ENCODE measurements at places on chromosomes 7 and 10.

GRCh38 chr7:36887969-36888368 lies 163.7 kb upstream of the AOAH start:
- DNase-seq: no peak

DNA sequence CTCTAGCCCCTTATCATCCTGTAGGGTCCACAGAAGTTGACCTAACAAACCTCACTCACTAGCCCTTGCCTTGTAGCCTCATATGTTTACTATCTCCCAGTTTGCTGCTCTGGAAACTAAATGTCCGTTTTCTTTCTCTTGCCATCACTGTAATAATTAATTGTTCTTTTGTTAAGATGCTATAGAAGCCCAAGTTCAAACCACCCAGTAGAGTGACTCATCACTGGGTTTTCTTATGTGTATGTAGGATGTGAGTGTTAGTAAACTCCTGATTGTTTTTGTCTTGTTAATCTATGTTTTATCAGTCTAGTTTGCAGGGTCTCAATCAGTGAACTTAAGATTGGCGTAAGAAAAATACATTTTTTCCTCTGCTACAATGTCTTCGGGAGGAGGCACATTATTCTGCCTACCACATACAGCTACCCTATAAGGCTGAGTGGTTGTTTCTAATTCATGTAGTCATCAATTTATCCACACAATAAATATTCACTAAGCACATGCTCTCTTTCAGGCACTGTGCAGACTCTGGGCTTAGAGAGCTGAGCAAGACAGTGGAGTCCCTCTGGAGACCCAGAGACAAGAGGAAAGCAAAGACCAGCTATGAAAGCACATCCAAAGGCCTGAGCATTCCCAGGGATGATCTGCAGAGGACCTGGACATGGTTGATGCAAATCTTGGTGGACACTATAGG lies 474.1 kb upstream of the AKR1E2 start:
- DNase-seq: no peak

DNA sequence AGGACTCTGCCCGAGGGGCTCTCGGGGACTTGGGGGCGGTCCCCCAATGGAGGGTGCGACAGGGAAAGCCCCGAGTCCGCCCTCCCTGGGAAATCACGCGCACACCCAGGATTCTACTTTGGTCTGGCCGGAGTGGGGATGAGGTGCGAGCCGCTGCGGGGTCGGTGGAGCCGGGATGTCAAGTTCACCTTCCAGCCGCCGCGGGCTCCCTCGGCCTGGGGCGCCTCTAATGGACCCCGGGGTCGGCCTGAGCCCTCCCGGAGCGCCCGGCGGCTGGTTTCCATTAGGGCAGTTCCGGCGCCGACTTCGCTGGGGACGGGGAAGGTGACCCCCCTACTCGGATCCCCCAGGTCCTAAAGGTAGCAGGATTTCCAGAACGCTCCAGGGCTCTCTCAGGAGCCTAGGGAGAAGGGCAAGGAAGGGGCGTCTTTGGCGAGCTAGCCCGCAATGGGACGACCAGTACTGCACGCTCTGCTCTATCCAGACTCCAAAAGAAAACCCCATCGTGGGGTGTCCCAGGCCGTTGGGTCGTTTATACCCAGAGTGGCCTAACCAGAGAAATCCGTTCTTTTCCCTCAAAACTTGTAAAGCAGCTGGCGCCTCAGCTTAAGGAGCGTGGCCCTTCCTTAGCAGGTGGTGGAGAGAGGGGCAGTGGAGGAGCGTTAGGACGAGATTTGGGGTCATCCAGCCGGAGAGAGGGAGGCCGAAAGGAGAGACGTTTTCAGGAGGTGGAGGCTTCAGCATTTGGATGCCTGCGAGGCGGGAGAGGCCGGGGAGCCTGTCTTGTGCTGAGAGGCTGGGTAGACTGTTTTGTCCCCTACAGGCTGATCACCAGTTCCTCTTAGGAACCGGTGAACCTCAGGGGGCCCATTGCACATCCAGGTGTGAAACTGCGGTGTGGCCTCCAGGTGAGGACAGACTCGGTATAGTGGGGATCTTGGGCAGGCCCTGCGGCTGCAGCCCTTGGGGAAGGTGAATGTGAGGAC lies 860 bp upstream of the WDR86 start:
- no peak for DNase-seq

DNA sequence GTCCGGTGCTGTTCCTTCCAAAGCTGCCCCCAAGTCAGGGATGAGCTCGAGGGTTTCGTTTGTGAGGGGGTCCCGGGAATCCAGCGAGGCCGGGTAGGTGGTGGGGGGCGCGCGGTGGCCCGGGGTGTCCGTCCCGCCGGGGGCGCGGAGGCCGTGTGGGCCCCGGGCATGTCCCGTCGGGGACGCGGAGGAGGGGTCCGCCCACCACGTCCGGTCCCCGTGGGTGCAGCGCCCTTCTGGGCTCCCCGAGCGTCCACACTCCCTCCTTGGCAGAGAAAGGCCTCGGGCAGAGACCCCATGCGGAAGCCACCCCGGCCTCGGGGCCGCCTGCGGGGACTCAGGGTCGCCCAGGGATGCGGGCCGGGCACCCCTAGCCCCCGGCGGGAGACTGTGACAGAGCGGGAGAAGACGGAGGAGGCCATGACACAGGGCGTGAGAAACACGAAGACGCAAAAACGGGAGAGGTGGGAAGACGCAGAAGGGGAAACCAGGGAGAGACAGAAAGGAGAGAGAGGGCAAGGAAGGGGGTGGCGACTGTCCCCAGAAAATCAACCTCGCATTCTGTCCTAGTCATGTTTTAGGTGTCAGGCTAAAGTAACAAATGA lies 640 bp upstream of the ZNF425 start:
- DNase-seq: peak; percentile 63

DNA sequence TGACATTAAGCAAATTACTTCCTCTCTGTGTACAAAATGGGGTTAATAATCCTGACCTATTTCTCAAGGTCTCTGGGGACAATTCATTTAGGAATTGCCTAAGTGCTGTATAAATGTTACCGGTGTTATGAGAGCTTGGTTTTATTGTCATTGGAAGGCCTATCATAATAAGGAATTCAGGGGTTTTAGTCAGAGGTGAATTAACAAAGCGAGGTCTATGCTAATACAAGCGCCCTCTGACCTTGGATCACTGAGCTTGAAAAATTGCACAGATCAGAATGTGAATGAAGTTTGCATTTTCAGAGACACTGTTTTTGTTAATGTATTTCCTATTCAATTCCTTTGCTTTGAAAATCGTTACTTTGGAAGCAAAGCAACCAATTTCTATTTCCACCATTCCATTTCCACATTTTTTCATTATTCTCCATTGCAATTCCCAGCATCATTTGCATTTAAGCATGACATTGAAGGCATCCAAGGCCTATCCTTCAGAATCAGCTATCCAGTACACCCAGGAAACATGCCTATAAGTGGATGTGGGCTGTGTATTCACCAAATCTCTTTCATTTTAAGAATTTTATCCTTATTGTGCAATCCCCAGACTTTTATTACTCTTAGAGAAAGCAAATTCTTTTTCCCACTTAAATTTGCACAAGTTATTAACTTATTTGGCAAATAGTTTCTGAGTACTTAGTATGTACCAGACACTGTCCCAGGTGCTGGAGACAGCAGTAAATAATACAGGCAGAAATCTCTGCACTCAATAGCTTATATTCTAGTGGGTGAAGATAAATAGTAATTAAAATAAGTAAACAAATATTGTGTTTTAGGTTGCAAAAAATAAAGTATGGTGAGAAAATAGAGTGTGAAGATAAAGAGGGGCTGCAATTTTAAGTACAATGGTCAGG lies 133.1 kb downstream of the NRCAM start:
- DNase-seq: no peak

DNA sequence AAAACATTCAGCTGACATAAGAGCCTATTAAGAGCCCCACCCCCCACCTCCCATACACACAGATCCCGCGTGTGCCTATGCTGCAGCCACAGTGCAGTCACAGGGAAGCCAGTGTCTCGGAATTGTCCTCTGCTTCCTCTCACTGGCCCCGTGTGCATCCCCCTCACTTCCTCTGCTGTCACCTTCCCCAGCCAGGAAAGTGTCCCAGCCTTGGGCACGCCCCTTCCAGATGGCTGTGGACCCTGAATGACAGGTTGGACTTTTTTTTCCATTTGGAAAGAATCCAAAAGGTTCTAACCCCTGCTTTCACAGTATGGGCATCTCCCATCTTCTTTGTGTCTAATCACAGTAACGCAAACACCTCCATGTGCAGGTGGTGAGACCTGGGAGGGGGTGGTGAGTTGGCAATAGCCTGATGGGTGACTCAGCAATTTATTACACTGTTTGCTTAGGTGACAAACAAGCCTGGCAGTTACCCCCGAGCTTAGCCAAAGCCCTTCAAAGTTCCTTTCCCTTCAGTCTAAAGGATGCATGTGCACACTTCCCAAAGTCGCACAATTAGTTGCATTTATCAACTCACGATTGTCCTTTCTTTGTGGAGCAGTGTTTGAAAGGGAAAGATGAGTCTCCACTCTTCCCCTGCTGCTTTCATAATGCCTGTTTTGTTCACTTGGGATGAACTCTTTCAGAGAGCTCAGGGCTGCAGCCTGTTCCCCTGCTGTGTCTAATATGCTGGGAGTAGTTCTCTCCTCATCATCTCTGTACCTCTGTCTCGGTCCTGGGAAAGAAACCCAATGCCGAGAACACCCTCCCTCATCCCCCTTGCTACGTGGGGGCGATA lies 67.5 kb upstream of the EFCAB10 start:
- no peak for DNase-seq

DNA sequence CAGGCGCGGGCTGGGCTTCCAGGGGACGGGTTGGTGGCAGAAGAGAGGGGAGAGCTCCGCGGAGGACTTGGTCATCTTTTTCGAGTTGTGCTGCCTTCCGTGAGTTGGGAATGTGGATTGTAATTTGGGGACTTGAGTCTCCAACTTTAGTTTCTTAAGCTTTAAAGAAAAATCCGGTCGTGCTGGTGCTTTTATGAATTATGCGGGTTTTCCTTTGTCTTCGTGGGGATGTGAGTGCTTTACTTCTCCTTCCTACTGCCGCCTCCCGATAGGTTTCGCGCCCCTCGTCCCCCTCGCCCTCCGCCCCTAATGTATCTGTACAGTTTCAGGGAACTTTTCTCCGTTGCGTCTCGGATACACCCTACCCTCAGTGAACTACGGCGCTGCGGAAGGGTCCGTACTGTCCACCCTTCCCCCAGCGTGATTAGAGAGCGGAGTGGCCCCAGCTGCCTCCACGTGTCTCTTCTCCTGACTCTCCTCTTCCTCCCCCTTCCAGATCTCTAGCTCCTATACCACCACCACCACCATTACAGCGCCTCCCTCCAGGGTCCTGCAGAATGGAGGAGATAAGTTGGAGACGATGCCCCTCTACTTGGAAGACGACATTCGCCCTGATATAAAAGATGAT lies 649 bp downstream of the SCD start:
- no peak for DNase-seq

- DNase-seq: no peak
Observed at GRCh38 chr7:63876707-63877322, 121.8 kb upstream of the ZNF722 start.

DNA sequence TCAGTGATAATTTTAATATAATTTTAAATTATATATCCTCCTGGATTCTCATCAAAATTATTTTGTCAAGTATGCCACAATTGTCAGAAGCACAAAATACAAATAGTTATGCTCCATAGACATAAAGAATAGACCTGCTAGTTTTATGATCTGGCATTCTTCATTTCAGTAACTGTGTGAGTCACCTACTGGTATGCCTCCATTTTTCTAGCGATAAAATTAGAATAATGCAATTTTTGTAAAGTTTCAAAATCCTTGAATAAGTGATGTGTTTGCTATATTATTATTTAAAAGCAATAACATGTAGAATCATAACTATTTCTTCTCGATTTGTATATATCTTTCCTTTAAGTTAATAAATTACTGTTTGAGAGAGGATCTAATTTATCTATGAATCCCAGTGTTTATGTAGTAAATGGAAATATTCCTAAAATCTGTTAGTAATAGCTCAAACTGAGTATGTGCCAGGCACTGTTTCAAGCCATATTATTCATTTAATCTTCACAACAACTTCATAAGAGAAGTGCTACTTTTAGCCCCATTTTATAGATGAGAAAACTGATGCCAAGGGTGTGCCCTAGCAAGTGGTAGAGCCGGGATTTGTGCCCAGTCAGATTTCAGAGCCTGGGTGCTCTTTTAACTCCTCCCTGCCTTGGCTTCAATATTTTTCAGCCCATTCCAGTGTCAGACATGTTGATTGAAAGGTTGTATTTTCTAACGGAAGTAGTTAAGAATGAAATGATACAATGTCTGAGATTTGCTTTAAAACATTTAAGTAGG lies 38.4 kb downstream of the NET1 start:
- no peak for DNase-seq

GRCh38 chr7:22214000-22214399 lies 143.0 kb downstream of the RAPGEF5 start:
- DNase-seq: no peak

- no peak for DNase-seq
Observed at GRCh38 chr7:143452495-143452894, 9.2 kb downstream of the TAS2R60 start.

DNA sequence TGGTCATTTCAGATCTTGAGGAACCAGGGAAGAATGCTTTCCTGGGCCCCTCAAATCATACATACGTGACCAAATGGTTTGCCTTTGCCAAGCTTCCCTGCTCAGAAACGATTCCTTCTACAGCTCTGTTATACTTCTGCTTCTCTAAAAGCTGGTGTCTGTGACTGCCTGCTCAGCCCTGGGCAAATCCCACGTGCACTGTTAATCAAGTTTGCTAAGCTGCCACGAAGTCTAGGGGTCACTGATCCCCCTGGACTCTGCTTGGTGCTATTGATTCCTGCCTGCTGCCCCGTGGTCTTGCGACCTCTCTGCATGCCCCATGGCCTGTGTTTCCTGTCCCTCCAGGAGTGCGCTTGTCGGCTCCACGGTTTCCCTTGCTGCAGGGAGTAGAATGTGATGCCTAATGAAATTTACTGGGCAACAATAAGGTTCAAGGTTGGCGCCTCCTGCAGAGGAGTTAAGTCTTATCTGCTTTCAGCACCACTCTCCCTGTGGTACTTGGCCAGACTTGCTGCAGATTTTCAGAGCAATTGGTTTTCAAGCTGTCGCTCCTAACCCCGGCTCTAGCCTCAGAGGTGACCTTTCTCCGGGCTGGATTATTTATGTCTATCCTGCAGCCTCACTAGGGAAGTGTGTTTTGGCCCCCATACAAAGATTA lies 201.6 kb upstream of the FZD8 start:
- DNase-seq: no peak

- no peak for DNase-seq
Observed at GRCh38 chr7:145718129-145718528, 398.5 kb upstream of the CNTNAP2 start.

- no peak for DNase-seq
Observed at GRCh38 chr10:130012129-130012528, 48.1 kb upstream of the EBF3 start.

DNA sequence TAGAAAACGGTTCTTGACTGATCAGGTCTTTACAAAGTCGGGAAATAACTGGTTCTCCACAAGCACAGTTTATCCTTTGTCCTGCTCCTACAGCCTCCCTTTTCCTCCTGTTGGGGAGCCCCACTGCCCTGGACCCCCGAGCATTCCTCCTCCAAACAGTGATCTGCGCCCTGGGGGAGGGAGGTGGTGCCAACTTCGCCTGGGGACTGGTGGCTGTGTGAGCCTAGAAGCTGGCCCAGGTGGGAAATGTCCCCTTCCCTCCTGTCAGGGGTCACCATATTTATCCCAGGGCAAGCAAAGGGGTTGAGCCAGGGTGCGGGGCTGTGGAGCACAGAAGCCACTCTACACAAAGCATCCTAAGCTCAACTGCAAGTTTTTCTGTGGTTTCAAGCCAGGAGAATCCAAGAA lies 5.2 kb downstream of the HMX3 start:
- no peak for DNase-seq

GRCh38 chr7:37831244-37831643 lies 17.2 kb upstream of the NME8 start:
- DNase-seq: no peak

- DNase-seq: no peak
Observed at GRCh38 chr10:78520737-78521430, 487.2 kb downstream of the RPS24 start.

Measured in naive B cell (primary cell).